ENCODE measurements at places on chromosomes 2 and 18.

- no peak for DNase-seq
Observed at GRCh38 chr2:41911033-41911432, 136.8 kb upstream of the PKDCC start.

DNA sequence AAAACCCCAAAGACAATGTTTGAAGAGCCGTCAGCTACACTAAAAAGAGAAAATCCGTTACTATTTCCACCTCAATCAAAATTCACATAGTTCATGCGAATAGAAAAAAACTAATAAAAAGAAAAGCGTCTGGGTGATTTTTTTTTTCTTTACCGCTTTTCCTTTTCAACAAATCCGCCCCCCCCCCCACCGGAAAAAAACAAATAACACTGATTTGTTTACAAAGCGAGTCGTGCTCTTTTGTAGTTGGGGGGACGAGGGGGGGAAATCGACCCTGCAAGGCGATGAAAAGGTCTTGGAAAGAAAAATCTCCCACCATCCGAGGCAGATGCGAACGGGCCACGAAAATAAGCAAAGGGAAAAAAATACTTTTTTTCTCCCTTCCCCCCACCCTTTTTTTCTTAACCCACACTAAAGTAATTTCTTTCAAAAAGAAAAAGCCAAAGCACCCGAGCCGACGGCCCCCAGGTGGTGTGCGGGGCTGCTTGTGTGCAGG lies 638 bp downstream of the ZNF521 start:
- no peak for DNase-seq

- peak; percentile 10 for DNase-seq
Observed at GRCh38 chr2:60882971-60883753, 1.8 kb downstream of the REL start.

GRCh38 chr2:97691166-97691565 lies 21.7 kb downstream of the C2orf92 start:
- DNase-seq: no peak

DNA sequence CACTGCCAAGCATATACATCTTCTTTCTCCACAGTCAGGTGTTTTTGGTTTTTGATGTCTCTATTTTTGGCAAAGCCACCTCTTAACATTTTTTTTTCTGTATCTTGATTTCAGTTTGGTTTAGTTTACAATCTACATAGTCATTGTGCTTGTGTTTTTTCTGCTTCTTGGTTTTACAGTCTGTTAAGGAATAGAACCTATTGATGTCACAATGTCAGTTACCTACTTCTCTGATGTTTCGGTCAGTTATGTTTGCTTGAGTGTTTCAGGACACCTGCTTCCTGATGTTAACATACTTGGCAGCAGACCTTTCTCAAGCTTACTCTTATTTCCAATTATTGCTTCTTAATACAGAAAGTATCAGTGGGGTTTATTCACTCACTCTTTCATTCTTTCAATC lies 253.3 kb downstream of the SPAG16 start:
- no peak for DNase-seq

GRCh38 chr2:2866459-2866858 lies 511.2 kb downstream of the EIPR1 start:
- no peak for DNase-seq

GRCh38 chr2:119136093-119136492 lies 22.5 kb downstream of the C1QL2 start:
- peak; percentile 61 for DNase-seq

DNA sequence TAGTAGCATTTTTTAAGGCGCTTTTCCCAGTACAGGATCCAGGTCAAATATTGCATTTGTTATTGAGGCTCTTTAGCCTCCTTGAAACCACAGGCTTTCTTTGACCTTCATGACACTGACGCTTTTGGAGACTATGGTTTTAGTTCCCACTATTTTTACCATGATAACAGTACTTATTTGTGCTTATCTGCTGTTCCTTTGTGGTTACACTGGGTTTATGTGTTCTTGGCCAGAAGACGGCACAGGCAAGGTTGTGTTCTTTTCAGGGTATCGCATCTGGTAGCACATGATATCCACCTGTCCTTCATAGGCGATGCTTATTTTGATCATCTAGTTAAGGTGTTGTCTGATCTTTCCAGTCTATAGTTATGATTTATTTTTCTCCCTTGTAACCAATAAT lies 16.8 kb upstream of the MBOAT2 start:
- DNase-seq: no peak
